CD4-positive, alpha-beta memory T cell (primary cell): ENCODE measurements at places on chromosomes 7 and 10.

DNA sequence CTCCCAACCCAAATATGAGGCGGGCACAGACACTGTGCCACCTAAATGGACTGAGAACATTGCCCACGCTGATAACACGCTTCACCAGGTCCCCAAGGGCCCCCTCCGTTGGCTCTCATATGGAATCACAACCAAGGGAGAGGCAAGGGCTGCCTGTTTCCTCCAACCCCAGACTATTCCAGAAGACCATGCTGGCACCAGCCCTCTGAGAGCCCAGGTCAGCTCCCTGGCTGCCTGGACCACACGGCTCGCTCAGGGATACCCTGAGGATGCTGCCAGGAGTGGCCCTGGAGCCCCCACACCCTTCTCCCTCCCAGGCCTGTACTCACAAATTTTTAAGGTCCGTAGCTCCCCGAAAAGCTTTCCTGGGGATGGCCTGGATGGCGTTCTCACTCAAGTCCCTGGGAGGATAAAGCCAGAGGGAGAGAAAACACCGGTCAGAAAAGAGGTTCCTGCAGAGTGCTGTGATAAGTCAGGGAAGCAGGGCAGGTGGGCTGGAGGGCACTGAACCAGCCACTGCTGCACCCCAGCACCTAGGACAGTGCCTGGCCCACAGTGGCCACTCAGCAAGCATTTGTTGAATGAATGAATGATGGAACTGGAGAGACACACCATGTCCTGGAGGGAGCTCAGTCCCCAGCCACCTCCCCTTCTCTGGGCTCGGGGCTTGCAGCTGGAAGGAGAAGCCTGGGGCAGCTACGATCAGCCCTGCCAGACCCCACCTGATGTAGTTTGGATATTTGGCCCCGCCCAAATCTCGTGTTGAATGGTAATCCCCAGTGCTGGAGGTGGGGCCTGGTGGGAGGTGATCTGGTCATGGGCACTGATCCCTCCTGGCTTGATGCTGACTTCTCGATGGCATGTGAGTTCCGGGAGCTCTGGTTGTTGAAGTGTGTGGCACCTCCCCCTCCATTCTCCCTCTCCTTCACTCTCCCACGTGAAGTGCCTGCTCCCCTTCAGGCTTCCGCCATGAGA, 119.8 kb downstream of the SLIT1 start:
- DNase-seq, result no peak

GRCh38 chr10:97612386-97612785, 20.9 kb downstream of the MORN4 start:
- DNase-seq, result no peak

DNA sequence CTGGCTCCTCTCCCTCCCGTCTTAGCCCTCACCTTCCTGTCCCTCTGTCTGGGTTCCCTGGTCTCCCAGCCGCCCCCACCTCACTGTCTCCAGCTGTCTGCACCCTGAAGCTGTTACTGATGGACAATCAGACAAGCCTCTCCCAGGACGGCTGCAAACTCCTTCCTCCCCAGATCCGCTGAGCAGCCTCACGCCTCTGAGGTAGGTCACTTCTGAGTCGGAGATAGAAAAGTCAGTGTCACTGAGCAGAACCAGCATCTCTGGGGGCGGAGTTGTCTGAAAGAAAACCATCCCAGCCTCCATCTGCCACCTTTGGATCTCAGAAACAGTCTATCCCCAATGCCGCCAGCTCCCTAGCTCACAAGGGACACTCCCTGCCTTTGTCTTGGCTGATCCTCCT, 27.4 kb downstream of the FAM241B start:
- no peak for DNase-seq

GRCh38 chr7:135726276-135726788, 1.7 kb downstream of the SLC13A4 start:
- DNase-seq, result no peak

GRCh38 chr7:114086537-114086913, 167.7 kb upstream of the PPP1R3A start:
- DNase-seq, result peak; percentile 4

DNA sequence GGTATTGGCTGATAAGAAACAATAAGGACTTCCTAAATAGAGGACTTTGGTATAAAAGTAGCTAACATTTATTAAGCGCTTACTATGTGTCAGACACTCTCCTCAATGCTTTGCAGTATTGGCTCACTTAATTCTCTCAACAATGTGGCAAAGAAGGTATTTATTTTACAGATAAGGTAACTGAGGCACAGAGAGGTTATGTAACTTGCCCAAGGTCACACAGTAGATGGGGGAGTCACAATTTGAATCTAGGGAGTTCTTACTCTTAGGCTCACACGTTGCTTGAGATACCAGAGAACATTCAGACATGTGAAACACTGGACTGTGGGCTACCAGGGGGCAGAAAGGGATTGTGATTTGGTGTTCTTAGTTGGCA, 60.8 kb upstream of the GPR158 start:
- no peak for DNase-seq

DNA sequence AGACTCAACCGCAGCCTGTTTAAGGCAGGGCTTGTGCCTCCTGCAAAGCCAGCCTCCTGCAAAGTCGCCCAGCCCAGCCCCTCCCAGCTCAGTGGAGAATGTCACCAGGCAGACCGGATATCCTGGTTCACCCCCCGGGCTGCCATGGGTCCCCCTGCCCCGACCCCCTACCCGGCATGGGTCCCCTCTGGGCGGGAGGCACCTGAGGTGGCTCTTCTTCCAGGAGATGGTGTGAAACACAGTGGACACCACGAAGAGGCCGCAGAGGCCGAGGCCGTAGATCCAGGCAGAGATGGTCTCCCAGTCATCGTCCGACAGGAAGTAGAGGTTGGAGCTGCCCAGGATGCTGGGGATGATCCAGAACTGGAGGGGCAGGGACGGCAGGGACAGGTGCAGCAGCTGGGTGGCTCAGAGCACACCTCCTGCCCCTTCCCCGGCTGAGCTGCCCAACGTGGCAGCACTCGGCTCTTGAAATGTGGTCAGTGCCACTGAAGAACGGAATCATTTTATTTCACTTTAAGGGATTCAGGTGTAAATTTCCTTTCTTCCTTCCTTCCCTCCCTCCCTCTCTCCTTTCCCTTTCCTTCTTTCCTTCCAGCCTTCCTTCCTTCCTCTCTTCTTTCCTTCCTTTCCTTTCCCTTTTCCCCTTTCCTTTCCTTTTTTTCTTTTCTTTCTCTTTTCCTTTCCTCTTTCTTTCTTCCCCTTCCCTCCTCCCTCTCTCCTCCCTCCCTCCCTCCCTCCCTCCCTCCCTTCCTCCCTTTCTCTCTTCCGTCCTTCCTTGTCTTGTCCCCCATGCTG, 36.7 kb upstream of the RADIL start:
- DNase-seq, result no peak

GRCh38 chr10:15120523-15120922, 23.4 kb downstream of the RPP38 start:
- DNase-seq, result no peak

DNA sequence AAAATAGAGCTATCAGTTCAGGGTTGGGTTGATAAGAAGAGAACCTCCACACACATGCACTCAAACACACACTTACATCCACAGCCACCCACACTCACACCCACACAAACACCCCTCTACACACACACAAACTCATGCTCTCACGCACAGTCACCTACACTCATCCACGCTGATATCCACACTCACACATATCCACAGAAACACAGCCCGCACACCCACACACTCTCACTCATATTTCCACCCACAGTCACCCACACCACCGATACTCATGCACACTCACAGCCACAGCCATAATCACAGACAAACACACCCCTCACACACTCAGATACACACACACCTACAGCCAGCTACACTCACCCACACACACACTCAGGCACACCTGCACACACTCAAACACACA, 333.0 kb upstream of the TPK1 start:
- no peak for DNase-seq

DNA sequence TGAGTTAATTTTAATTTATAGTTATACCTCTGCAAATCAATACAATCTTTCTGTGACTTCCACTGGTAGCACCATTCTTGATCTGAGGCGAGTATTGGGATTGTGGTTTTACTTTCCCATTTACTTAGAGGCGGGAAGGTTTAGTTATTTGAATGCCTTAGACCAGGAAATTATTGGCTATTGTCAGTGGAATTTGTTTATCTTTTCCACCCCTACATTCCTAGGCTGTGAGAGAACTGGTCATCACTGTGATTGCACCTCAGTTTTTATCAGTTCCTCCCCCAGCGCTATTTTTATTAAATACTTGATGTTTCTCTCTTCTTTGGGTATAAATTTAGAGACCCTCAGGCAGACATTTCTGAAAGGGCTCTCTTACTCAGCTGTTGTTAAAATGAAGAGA, 29.9 kb downstream of the CDK14 start:
- no peak for DNase-seq

- DNase-seq, result no peak
Observed at GRCh38 chr7:2012044-2012900, 220.5 kb downstream of the MAD1L1 start.

DNA sequence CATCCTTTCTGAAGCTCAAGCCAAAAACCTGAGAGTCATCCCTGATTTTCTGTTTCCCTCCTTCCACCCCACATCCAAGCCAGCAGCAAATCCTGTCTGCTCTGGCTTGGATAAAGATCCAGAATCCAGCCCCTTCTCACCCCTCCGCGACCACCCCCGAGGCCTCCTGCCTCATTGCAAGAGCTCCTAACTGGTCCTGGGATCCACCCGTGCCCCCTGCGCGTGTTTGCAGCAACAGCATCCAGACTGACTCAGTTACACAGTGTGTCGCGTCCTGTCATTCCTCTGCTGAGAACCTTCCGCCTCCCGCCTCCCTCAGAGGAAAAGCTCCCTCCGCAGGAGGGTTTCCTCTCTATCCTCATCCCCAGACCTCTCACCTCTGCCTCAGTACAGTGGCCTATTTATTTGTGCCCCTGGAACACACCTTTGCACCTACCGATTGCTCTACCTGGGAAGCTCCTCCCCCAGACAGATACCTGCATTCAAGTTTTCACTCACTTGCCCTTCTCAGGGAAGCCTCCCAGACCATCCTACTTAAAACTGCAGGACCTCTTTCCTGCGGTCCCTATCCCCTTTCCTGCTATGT, 21.6 kb upstream of the GRID1 start:
- no peak for DNase-seq

DNA sequence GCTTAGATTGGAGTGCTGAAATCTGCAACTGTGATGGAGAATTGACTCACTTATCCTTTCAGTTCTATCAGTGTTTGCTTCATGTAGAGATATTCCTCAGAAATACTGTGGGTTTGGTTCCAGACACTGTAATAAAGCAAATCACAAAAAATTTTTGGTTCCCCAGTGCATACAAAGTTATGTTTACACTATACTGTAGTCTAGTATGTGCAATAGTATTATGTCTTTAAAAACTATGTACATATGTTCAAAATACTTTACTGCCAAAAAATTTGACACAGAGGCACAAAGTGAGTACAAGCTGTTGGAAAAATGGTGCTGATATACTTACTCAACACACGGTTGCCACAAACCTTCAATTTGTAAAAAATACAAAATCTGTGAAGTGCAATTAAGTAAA, 112.5 kb downstream of the EPC1 start:
- DNase-seq, result no peak

- DNase-seq, result no peak
Observed at GRCh38 chr10:2978574-2979273, 88.6 kb upstream of the PFKP start.

DNA sequence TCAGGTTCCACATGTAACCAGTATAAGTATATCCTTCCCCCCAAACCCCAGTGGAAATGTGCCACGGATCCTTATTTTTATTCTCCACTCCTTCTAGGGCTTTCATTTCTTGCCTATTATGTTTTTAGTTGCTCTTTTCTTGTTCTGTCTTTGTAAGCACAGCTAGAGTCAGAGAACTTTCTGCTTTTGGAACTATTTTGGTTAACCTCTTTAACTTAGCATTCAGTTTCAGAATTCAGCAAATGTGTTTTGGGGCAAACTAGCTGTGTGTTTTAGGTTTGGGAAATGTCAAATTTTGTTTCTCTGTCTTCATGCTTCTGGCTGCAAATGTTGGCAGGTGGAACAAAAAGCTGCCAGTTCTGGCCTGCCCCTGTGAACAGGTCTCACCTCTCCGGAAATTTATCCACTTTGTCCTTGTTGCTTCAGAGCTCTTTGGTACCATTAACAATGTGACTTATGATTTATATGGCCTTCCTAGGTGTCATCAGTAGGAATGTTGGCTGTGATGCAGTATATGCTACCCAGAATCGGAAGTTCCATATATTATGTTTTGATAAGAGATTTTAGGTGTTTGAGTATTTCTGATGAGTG, 156.1 kb downstream of the ADK start:
- no peak for DNase-seq

GRCh38 chr7:101021703-101022102, 1.8 kb downstream of the MUC17 start:
- DNase-seq, result no peak
